HS-5 (cell line): ENCODE measurements at places on chromosomes 11 and 22.

- no peak for DNase-seq
Measured at GRCh38 chr22:28505416-28506149, 174.1 kb downstream of the TTC28 start.

DNA sequence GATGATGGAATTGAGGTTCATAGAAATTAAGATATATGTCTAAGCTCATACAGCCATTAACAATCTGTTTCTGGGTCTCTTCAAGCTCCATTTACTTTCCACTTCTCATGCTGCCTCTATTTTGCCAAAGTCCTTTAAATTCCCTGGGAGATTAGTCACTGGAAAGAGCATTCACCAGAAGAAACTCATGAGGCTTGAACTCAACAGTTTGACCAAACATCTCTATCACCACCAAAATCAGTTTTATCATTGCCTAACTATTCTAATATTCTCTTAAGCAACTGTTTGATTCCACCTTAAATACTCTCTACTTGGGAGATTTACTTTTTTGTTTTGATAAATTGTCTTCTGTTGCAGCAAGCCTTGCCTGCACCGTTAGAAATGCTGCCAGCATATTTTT is 881.3 kb downstream of the KCNA4 start:
- no peak for DNase-seq

GRCh38 chr11:96842731-96843130 is 452.9 kb downstream of the JRKL start:
- DNase-seq, result no peak

GRCh38 chr11:60891103-60891741 is 15.2 kb downstream of the PRPF19 start:
- no peak for DNase-seq

GRCh38 chr22:39343259-39344045 is 6.3 kb upstream of the SYNGR1 start:
- DNase-seq, result no peak

DNA sequence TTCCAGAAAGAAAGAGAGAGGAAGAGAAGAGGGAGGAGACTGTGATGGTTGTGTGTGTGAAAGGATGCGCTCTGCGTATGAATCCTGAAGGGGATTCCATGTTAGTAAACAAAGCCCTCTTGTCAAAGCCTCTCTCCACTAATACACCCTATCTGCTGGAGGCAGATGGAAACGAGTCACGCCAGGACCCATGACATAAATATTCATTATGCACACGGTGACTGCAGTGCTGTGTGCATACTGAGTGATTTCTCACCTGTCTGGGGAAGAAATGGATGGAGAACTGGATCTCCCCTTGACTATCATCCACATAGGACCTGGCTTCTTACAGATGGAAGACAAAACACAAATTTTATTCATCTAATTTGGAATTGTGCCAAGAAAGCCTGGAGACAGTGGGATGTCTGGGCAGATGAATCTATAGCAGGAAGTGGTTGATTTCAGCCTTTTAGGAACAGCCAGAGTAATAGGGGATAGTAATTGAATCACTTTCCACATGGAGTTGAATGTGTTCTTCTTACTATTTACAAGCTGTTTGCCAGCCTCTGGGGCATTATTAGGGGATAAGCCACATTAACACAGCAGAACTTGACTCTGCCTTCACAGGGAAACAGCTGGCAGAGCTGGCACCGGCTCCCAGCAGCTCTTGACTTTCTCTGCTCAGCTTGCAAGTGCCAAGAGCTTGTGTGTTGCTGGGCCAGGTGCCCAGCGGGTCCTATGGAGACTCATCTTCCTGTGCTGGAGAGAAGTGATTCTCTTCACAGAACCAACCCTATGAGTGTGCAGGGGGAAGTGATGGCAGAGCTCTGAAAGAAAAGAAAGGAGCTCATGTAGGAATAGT is 9.0 kb downstream of the MTNR1B start:
- peak; percentile 6 for DNase-seq

DNA sequence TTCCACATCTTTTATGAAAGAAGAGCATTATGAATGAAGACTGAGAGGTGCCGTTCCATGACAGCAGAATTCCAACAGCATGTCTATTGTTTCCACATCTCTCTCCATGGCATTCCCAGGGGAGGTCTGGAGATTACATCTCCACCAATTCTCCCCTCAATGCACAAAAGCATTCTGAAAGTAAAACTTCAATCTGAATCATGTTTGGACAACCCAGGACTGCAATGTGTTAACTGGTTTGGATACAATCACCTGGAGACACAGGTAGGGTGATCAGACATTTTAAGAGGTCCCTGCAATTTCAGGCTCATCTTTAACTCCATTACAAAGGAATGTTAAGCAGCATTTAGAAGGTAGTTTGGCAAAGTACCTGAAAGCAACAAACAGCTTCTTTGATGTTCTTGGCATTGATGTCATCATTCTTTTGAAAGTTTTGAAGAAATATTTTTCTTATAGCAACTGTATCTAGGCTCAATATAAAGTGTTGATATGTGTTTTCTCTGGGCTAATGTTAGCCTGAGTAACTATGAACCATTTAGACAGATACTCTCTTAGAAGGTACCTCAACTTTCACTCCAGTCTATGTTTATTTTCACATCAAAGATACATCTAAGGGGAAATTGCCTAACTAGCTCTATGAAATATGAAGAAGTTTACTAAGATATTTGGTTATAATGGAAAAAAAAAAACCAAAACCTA is 181.4 kb upstream of the MTMR2 start:
- no peak for DNase-seq

DNA sequence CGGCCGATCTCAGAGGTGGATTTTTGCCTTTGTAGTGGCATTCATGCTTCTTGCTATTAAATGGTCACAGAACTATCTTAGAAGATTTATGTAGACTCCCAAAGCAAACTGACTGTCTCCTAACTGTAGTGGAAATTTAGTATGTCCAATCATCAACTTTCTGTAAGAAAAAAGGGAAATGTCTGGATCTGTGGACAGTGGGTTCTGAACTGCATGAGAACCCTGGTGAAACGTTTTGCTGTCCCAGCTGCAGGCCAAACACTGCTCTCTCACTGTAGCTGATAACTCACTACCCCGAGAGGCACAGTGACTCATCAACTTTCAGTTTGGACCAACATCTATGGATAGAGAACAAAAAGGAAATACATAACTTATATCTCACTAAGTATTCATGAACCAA is 387.1 kb downstream of the SOX6 start:
- peak; percentile 60 for DNase-seq

DNA sequence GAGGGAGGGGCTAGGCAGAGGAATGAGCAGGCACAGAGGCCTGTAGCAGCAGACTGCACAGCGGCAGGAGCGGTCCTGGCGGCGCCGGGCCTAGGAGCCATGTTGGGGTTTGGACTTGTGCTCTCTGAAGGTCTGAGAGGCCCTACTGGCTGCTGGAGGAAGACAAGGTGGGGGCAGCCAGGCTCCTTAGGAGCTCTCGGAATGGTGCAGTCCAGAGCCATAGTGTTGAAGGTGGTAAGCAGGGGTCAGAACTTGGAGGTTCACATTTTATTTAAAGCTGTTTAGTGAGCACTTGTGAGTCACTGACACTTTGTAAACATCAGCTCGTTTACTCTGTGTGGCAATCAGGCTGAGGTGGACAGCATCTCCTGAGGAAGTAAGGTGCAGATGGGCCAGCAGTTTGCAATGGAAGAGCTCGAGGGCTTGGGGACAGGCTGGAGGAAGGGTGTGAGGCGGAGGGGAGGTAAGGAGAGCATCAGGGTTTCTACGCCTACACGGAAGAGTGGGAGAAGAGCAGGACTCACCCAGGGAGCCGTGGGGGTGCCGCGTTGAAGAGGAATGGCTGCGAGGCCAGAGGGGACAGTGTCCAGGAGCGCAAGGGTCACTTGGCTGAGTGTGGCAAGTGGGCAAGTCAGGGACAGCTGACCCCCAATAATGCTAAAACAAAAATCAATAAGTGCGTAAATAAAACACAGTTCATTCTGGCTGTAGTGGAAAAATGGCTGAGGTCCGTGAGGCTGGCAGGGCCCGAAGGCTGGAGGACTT is 10.0 kb upstream of the TMEM191C start:
- no peak for DNase-seq

- DNase-seq, result no peak
Measured at GRCh38 chr11:47616726-47617416, 22.7 kb upstream of the C1QTNF4 start.

DNA sequence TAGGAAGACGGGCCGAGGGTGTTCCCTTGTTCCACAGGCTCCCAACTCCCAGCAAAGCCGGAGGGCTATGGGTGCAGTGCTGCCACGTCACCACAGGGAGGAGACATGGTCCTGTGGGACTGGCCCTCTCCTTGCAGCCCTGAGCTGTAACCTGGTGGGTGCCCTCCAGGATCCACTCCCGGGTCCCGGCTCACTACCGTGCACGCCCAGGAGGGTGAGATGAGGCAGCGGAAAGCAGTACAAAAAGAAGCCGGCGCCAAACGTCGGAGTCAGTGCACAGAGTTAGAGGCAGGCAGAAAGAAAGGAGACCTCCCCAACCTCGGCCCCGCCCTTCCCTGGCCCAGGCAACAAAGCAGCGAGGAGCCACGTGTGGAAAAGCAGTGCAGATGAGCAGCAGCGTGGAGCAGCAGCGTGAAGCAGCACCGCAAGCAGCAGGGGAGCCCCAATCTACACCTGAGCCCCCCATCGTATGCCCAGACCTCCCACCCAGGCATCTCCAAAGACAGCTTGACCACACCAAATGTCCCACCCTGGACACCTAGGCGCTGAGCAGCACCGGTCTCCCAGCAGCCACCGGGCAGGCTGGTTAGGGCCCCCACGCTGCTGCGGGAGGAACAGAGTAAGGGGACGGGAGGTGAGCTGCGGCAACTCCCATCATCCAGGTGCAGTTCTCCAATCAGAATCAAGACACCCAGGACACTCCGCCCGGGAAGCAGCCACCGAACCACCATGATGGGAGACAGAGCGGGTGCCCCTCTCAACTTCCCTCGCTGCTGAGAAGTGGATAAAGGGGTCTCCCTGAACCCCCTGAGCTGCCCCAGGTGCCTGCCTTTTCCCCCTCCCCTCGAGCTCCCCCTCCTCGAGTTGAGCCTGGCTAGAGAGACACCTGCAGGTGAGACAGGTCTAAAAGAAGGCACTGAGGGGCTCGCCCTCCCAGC is 28.8 kb downstream of the IGSF9B start:
- DNase-seq, result no peak

- no peak for DNase-seq
Measured at GRCh38 chr22:25060522-25061071, 108.1 kb downstream of the KIAA1671 start.

GRCh38 chr11:67584205-67584880 is 731 bp downstream of the GSTP1 start:
- no peak for DNase-seq

DNA sequence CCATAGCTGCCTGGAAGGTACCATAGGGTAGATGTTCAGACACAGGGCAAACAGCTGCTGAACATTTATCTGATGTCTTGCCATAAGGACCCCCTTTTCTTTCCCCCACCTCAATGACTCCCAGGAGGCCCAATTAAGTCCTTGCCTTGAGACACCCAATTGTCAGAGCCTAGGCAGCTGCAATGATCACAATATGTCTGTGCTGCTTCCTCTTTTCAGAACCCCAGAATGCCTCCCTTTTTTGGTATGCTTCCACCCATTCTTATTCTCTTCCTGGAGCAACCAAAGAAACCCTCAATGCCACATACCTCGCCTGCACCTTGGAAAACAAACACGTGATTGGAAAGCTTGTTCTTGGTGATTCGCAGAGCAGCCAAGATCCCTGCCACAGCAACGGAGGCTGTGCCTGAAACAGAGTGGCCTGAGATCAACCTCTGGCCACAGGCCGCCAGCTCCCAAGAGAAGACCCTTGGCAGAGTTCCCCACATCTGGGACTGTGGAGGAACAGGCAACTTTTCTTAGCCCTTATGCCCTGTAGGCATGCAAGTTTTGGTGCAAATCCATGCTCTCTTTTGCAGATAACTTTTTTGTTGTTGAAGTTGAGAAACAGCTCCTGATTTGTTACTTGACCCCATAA is 75.4 kb downstream of the CCDC81 start:
- no peak for DNase-seq

DNA sequence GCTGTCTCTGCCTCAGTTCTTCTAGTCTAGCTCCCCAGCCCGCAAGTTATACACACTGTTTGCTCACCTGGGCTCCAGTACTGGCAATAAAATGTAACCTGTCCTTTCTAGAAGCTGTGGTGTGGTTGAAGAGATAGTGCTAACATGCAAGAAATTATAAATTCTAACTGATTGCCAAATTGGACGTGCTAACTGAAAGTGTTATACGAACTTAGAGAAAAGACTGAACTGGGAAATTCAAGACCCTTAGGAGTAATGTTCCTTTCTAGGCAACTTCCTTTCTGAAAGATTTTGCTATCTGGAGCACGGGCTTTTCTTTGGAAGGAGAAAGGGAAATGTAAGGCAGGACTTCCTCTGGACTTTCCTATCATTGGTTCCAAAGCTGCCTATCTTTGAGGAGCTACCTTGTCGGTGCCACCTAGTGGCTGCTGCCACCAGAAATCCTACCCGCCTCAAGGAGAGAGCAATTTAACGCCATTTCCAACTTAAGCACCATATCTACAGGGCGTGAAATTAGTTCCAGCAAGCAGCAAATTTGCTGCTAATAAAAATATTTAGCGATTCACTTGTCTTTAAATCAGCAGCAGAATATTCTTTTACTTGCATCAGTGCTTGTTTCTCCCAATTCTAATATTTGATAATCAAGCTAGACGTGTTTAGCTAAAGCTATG is 12.7 kb upstream of the TMEM218 start:
- DNase-seq, result peak; percentile 15

DNA sequence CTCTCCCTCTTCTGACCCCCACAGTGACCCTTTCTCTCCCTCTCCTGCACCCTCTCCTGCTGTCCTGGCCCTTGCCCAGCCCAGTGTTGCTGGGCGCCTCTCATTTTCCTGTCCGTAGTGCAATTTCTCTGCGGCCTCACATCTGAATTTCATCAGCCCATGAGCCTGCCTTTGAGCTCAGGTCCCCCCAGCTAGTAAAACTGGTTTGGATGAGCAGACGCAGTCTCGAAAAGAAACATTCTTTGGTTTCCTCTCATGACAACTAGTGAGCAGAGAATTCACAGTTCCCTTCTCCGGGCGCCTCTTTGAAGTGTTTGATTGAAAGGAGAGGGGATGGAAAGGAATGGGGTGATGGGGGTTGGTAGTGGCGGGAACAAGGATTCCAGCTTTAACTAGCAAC is 126.0 kb upstream of the CADM1 start:
- DNase-seq, result no peak

DNA sequence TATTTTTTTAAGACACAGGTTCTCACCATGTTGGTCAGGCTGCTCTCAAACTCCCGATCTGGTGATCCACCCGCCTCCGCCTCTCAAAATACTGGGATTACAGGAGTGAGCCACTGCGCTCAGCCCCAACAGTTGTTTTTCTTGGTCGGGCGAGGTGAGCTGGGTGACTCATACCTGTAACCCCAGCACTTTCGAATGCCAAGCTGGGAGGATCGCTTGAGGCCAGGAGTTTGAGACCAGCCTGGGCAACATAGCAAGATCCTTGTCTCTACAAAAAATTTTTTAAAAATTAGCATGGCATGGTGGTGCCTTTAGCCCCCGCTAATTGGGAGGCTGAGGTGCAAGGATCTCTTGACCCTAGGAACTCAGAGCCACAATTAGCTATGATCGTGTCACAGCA is 7.0 kb upstream of the NF2 start:
- no peak for DNase-seq
